Upper lobe of left lung (tissue), 6 donors: ENCODE measurements at places on chromosomes 6 and 20. TPM values are rescaled to one million over a fixed set of nuclear protein-coding genes. Genes with fewer than 3 reads are reported as not detected.
A peak's percentile ranks its signal among the peaks of the same experiment; 100 is the strongest.

GRCh38 chr20:7712661-7713060 is 227.6 kb downstream of the HAO1 start:
- H3K27ac ChIP-seq = no peak overlapping the region
- H3K4me3 ChIP-seq = no peak overlapping the region
- H3K4me1 ChIP-seq = no peaks in the 10 kb centered on the region
- no peak for DNase-seq
- no peaks in the 10 kb centered on the region for H3K36me3 ChIP-seq
- no peaks in the 10 kb centered on the region for H3K27me3 ChIP-seq

- H3K27me3 ChIP-seq = no peaks in the 10 kb centered on the region
- no peaks in the 10 kb centered on the region for H3K4me1 ChIP-seq
- H3K36me3 ChIP-seq = no peaks in the 10 kb centered on the region
- H3K4me3 ChIP-seq = no peak overlapping the region
- no peak overlapping the region for H3K27ac ChIP-seq
Observed at GRCh38 chr6:93580446-93580845, 161.1 kb upstream of the EPHA7 start.

GRCh38 chr6:15352220-15352619 is 106.4 kb downstream of the JARID2 start:
- no peak overlapping the region for H3K27ac ChIP-seq
- no peaks in the 10 kb centered on the region for H3K36me3 ChIP-seq
- H3K4me3 ChIP-seq = no peak overlapping the region
- H3K27me3 ChIP-seq = no peaks in the 10 kb centered on the region
- no peak for DNase-seq

DNA sequence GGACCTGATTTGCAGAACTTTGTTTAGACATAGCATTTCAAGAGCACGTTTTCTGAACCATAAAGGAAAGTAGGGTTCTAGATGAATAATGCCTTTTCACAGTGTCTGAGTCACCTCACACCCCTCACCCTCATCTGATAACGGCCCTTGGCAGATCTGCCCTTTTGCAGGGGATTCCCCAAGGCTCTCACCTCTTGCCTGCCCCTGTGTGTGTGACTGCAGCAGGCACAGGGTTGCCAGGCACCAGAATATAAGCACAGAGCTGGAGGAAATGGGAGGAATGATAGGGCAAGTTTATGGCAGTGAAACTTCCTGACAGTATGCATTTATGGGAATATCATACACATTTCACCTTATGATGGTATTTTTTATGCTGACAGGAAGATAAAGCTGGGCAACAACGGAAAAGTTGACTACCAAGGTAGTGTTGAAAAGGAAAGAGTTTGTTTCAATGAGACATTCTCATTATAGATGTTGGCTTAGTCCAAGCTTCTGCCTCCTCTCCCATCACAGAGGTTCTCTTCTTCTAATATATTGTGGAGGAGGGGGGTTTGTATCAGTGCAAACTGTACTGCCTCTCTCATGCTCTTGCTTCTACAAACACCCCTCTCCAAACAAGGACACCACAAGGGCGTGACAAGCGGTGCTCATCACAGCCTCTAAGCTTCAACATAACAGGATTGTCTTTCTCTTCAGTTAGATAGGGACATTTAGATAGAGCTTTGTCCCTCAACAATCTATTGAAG is 101.5 kb upstream of the BACH2 start:
- H3K27ac ChIP-seq = no peak overlapping the region
- H3K27me3 ChIP-seq = no peaks in the 10 kb centered on the region
- H3K4me1 ChIP-seq = no peaks in the 10 kb centered on the region
- no peak overlapping the region for H3K4me3 ChIP-seq
- DNase-seq = no peak
- no peaks in the 10 kb centered on the region for H3K36me3 ChIP-seq

DNA sequence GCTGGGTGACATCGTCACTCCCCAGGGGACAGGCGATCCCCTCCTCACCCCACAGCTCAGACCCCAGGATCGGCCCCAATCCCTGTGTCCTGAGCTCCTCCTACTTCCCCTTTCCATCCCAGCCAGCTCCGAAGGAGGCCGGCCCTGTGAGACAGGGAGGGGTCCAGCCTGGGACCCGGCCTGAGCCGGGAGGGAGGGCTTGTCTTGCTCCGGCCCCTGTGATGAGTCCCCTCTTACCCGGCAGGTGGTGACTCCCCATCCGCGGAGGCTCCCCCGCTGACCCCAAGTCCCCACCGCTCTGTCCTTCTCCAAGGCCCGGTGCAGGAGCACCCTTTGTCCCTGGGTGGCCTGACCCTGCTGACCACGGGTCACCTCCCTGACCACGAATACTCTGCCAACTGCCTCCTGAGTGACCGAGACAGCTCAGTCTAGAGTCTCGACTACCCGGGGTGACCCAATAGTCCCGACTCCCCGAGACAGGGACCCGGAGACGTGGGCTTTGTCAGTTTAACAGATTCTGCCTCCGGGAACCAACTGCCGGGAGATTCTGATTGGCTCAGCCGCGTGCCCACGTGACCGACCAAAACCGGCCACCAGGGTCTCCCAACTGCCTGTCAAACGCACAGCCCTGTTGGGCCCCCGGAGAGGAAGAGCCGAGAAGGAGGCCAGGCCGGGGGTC is 187.4 kb upstream of the PROKR2 start:
- H3K27me3 ChIP-seq = no peaks in the 10 kb centered on the region
- H3K4me1 ChIP-seq = no peaks in the 10 kb centered on the region
- peak overlapping the region; percentile 49 for H3K27ac ChIP-seq
- DNase-seq = peak; percentile 88

DNA sequence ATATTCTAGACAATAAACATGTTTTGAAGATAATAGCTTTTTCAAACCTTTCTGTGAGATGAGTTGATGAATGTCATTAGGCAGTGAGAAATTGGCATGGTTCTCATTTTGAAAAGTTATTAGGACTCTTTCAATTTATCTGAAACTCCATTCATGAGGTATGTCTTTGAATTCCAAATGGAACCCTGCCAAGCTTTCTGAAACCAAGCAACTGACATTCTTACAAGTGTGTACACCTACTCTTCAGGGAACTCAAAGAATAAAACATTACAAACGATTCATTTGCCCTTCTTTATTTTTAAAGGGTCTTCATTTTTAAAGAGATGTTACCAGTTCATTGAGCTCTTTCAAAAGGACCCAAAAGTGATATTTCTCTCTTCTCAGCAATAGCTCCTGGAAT is 2.1 kb upstream of the TRDN start:
- H3K27ac ChIP-seq = no peak overlapping the region
- no peak overlapping the region for H3K4me3 ChIP-seq
- H3K4me1 ChIP-seq = no peaks in the 10 kb centered on the region
- H3K36me3 ChIP-seq = no peaks in the 10 kb centered on the region
- H3K27me3 ChIP-seq = no peaks in the 10 kb centered on the region
- DNase-seq = no peak

DNA sequence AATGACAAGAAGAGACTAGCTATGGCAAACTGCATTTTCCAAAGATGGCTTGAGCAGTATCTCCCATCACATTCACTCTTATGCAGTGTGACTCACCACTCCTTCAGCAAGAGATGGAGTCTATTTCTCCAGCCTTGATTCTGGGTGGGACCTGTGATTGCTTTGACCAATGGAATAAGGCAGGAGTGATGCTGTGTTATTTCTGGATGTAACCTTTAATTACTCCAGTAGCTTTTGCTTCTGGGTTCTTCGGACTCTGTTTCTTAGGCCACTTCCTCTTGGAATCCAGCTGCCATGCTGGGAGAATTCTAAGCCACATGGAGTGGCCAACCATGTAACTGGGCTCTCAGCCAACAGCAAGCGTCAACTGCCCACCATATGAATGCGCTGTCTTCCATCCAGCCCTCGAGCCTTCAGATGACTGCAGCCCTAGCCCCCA is 50.7 kb downstream of the TGM2 start:
- H3K4me1 ChIP-seq = peaks cover 31% of the 10 kb centered on the region
- H3K27me3 ChIP-seq = no peaks in the 10 kb centered on the region
- no peak overlapping the region for H3K4me3 ChIP-seq
- H3K27ac ChIP-seq = no peak overlapping the region

- no peak overlapping the region for H3K27ac ChIP-seq
- H3K27me3 ChIP-seq = no peaks in the 10 kb centered on the region
Observed at GRCh38 chr6:151167034-151167433, 72.7 kb upstream of the AKAP12 start.

DNA sequence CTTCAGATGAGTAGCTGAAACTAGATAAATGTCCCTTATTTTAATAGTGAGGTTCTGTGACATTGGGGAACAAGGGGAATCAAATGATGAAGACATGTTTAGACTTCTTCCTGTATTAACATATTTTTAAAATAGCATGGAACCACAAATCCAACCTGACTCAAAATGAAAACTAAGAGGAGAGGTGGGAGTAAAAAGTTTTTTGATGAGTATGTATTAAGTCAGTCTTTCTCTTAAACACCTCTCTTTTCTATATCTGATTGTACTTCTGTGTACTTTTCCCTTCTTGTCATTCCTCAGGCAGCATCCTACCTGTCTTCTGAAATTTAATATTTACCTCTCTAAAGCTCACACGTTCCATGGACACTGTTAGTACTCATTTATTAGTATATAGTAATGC is 8.7 kb upstream of the SDHAF4 start:
- H3K4me3 ChIP-seq = no peak overlapping the region
- no peaks in the 10 kb centered on the region for H3K4me1 ChIP-seq
- no peaks in the 10 kb centered on the region for H3K36me3 ChIP-seq
- no peak overlapping the region for H3K27ac ChIP-seq
- no peak for DNase-seq

GRCh38 chr20:60669211-60669610 is 582.9 kb upstream of the CDH4 start:
- no peak overlapping the region for H3K4me3 ChIP-seq
- H3K27me3 ChIP-seq = no peaks in the 10 kb centered on the region
- no peaks in the 10 kb centered on the region for H3K4me1 ChIP-seq
- H3K36me3 ChIP-seq = no peaks in the 10 kb centered on the region
- no peak overlapping the region for H3K27ac ChIP-seq

Gene BPIFB1
- total RNA-seq = 323 TPM

Gene CST8
- not detected for total RNA-seq

Gene COL9A1
- 0.30 TPM for total RNA-seq

Gene NTSR1
- total RNA-seq = 0.24 TPM

Gene WFDC12
- total RNA-seq = 5.2 TPM
